ENCODE measurements at places on chromosomes 3 and 15. TPM values are rescaled to one million over a fixed set of nuclear protein-coding genes. Genes with fewer than 3 reads are reported as not detected.
A peak's percentile ranks its signal among the peaks of the same experiment; 100 is the strongest.

SLC12A8 gene
- 1.4 TPM for polyA plus RNA-seq

DNA sequence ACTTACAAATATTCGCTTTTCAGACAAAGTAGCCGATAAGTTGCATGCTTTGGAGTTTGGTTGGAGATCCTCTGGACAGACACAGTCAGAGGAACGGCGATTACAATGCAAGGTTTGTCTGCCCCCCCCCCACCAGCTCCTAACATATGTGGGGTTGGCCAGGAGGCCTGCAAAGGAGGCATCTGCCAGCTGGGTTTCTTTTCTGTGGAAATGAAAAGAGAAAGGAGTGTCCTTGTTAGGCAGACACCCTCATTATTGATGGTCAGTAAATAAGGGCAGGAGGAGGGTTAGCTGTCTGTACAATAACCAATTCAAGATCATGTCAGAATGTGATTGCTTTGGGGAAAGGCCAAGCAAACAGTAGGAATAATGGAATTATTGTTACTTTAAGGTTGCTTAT is 49.1 kb downstream of the TLNRD1 start:
- no peak for DNase-seq

ZDHHC19 gene
- polyA plus RNA-seq: not detected

DNA sequence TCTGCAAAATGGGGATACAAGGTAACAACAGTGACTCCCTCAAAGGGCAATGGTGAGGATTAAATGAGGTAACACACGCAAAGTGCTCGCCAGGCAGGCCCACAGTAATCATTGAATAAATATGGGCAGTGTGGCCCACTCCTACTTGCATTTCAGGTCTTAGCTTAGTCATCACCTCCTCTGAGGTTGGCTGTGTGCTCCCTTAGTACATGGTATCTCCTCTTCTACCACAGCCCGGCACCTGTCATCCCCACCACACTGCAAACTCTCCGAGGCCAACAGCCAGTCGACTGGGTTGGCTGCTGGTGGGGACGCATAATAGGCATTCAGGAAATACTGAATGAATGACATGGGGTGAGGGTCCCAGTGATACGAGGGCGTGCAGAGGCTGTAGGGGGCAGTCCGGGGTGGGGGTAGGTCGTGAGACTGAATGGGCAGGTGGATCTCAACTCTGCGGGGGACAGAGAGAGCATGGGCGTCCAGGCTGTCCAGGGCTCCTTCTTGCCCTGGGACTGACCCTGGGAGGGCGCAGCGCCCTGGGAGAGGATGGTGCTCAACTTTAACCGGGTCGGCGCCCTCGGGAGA is 375 bp upstream of the MYZAP start:
- DNase-seq: no peak

RTP3 gene
- polyA plus RNA-seq: not detected

SLC2A2 gene
- 0.09 TPM for polyA plus RNA-seq

GRCh38 chr3:89098964-89099585 is 8.3 kb upstream of the EPHA3 start:
- no peak for DNase-seq

- no peak for DNase-seq
Observed at GRCh38 chr3:150005243-150006112, 34.8 kb upstream of the PFN2 start.

GCNT3 gene
- polyA plus RNA-seq: 0.04 TPM

LARP6 gene
- 16.7 TPM for polyA plus RNA-seq

COL6A5 gene
- polyA plus RNA-seq: 5.0 TPM

DNA sequence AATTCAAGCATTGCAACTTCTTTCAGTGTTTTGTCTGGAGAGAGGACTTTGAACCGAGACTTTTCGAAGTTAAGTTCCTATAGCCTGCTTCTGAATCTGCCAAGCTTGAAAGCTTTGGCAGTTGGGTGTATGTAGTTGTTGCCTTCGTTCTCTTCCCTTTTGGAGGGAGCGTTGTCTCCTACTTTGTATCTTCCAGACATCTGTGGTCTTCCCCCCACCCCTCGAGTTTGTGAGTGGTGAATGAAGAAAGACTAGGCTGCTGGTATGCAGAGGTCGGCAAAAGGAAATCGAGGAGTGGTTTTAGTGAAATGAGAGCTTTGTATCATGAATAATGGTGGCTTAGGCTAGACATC is 1.3 kb downstream of the CTNNB1 start:
- no peak for DNase-seq

DNA sequence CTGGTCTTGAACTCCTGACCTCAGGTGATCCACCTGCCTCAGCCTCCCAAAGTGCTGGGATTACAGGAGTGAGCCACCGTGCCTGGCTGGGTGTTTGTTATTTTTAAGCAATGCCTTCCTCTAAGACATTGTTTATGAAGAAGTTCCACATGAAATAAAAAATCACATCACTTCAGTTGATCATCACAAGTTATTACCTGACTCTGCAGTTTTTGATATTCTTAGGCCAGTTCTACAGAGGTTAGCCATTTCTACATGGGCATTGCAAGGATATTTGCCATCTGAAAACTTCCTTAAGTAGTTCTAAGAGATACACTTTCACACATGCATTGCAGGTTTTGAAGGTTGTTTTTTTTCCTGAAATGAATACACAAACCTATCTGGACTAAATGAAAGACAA is 82.1 kb downstream of the PYDC2 start:
- no peak for DNase-seq

DNA sequence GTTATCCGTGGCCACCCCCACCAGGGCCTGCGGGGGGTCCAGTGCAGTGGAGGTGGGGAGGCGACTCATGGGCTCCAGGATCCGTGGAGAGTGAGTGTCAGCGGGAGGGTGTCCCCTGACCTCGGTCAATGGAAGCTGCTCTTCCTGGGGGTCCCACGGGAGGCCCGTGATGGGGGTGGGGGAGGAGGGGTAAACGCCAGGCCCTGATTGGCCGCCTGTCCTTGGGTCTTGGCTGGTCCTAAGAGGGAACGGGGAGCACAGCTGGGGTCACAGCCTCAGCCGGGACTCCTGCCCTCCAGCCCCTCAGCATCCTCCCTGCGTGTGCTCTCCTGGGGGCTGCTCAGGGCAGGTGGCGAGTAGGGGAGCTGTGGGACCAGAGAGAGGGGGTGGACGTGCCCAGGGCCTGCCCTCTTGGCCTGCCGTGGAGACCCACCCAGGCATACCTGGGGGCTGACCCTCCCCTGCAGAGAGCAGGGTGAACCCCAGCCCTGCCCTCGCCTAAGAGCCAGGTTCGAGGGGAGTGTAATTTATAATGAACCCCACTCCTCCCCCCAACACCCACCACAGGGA is 184.6 kb downstream of the GOLGA6L6 start:
- DNase-seq: no peak

PPM1L gene
- polyA plus RNA-seq: 20.2 TPM

IQCF2 gene
- not detected for polyA plus RNA-seq

- DNase-seq: no peak
Observed at GRCh38 chr3:83122774-83123350, 1361.4 kb upstream of the GBE1 start.

- DNase-seq: no peak
Observed at GRCh38 chr3:187550446-187550845, 119.7 kb downstream of the SST start.

- peak; percentile 47 for DNase-seq
Observed at GRCh38 chr3:72446218-72447058, 401.8 kb downstream of the SHQ1 start.

GRCh38 chr3:182967218-182968204 is 12.8 kb downstream of the DCUN1D1 start:
- no peak for DNase-seq

- DNase-seq: peak; percentile 86
Observed at GRCh38 chr3:43769097-43769884, 78.6 kb downstream of the ABHD5 start.

DNA sequence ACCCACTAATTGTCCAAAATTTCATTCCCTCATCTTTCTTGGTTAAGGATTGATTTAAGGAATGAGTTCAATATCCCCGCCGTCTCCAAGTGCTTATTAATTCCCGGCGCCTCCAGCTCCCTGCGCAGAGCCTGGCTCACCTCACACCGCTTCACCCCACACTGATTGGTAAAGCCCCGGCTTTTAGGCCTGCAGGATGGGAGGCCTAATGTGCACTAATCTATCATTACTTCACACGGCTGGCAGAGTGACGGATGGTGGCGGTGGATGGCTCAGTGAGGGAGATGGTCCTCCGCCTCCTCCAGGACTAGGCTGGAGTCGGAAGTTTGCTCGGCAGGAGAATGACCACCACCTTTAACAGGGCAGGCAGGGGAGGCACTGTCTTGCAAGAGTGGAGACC is 81.7 kb downstream of the MEGF11 start:
- no peak for DNase-seq

DNA sequence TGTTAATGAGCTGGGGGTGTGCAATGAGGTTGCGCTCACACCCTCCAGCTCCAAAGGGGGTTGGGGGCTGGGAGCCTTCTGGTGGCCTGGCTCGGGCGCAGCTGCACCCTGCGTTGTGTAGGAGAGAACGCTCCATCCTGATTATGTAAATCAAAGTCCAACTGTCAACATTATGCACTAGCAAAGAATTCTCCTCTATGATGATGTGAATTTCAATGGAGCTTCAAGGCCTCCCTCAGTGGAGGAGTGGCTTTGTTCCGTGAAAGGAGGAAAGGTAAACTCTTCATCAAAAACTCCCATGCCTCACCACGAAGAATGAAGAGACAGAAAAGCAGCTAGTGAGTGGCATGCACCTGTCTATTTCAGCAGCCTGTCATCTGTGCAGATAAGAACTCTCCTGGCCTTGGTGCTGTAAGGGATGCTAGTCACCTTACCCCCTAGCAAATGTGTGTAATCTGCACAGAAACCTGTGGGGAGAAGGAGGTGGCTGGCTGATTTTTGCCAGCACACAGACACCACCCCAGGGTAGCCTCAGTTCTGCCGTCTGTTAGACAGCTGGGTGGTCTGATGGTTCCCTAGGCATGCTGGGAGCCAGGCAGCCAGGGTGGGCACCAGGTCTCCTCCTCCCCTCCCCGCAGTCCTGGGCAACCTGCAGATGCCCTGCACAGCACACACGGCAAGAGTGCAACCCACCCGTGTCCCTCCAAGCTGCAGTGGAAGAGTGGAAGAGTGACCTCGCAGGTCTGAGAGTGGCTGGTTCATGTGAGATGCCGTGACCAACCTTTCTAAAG is 47.0 kb upstream of the TRPM1 start:
- DNase-seq: no peak

PSTPIP1 gene
- polyA plus RNA-seq: 4.5 TPM

GRCh38 chr3:100002599-100003350 is 111.5 kb downstream of the FILIP1L start:
- peak; percentile 62 for DNase-seq

DNA sequence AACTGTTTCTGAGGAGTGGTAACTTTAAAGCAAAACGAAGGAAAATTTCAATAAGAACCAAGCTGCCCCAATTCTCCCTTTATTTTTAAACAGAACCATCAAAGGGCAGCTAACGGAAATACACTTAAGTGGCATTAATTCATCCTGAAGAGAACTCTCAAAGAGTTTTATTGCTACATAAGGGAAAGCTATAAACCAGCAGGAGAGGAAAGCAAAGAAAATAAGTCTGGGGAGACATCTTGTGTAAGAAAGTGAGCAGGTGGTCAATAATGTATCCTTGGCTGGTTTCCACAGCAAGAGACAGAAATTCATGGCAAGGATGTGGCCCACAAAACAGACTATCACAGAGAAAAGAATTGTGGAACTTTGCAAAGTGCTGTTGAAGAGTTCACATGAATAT is 40.0 kb upstream of the CMSS1 start:
- DNase-seq: no peak

Measured in urinary bladder (tissue), 4 donors.